ENCODE measurements at places on chromosomes 3 and 15. TPM values are rescaled to one million over a fixed set of nuclear protein-coding genes. Genes with fewer than 3 reads are reported as not detected.

MYEF2 gene
- polyA plus RNA-seq, result 159 TPM

TMEM108 gene
- polyA plus RNA-seq, result 1.6 TPM

LRRIQ4 gene
- polyA plus RNA-seq, result 0.12 TPM

CFAP100 gene
- 1.7 TPM for polyA plus RNA-seq

SLC9A9 gene
- 5.9 TPM for polyA plus RNA-seq

SLC22A14 gene
- polyA plus RNA-seq, result 1.1 TPM

CCDC39 gene
- polyA plus RNA-seq, result 9.8 TPM

MOBP gene
- 0.22 TPM for polyA plus RNA-seq

GNB4 gene
- polyA plus RNA-seq, result 29.2 TPM

SAXO2 gene
- 8.0 TPM for polyA plus RNA-seq

AGBL1 gene
- 0.18 TPM for polyA plus RNA-seq

RLBP1 gene
- polyA plus RNA-seq, result not detected

- DNase-seq, result no peak
Measured at GRCh38 chr15:67977414-67978089, 76.6 kb upstream of the PIAS1 start.

DNA sequence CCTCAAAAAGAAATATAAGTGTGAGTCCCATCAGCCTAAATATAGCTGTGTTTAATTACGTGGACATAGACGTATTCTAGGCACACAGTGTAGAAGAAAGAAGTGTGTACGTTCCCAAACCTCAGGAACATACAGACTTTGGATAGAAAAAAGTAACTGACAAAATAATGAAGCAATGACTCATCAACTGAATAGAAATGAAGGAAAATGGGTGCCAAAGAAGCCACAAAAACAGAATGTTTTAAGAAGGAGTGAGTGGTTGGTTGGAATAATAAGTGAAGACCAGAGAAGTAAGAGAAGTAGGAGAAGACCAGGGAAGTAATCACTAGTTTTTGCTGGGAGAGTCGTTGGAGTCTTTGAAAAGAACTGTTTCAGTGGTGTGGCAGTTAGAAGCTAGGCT, 518.1 kb downstream of the ROBO1 start:
- no peak for DNase-seq

- DNase-seq, result no peak
Measured at GRCh38 chr3:50186096-50186495, 5.3 kb upstream of the GNAT1 start.

GRCh38 chr3:31105438-31106077, 211.1 kb upstream of the GADL1 start:
- no peak for DNase-seq

GRCh38 chr3:58173669-58174398, 36.9 kb downstream of the DNASE1L3 start:
- no peak for DNase-seq

DNA sequence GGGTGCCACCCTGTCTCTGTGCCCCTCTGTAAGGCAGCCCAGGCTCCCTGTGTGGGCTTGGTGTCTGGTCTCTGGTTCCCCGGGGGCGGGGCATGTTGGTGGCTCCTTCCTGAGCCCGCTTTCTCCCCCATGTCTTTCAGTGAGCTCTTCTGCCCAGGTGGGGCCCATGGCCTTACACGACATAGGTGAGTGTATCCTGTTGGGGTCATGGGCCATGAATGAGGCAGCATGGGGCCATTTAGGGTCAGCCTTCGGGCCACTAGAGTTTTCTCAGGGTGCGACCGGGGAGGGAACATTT, 195.1 kb downstream of the UBE3A start:
- no peak for DNase-seq

GRCh38 chr3:114213627-114214541, 23.5 kb downstream of the ZNF80 start:
- DNase-seq, result peak; percentile 46

- DNase-seq, result no peak
Measured at GRCh38 chr15:93034512-93034911, 54.5 kb downstream of the RGMA start.

- no peak for DNase-seq
Measured at GRCh38 chr3:169940470-169941181, 26.0 kb upstream of the SEC62 start.

DNA sequence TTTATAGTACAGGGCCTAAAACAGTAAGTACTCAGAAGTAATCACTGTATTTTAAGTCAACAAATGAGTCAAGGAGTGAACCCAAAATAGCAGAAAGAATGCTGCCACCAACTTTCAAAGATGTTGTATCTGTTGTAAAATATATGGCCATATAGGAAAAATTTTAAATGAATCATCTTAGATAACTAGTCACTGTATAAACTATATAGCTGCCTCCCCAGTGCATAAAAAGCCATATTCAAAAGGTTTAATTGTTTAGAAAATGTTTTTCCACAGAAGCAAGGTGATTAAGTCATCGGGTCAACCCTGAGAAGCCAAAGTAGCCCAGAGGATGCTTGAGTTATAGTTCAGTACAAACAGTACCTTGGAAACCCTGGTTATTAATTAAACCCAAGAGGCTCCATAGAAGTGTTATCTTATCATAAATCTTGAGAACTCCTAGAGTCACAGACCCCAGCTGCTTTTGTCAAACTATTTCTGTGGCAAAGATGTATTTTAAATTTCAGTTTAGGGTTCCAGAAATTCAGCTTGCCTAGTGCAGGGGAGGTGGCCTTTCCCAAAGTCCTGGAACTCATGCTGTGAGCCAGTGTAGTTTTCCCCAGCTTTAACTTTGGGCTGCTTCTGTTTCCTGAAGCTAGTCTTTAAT, 39.2 kb downstream of the MBNL1 start:
- no peak for DNase-seq

DNA sequence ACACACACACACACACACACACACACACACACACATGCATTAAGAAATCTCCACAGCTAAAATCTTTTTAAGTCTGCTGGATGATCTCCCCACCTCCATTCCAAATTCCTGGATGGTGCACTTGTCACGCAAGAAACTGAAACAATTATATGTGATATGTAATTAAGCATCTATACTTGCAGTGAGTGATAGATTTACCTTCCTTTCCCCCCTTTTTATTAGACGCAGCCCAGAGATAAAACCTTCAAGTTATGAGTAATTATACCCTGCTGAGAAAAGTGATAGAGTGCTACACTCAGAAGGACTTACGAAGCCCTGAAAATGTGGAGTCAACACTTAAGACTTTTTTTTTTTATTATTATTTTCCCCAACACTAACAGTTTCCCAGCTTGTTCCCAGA, 255.2 kb downstream of the LSAMP start:
- DNase-seq, result no peak

- no peak for DNase-seq
Measured at GRCh38 chr15:51353976-51354375, 12.5 kb downstream of the GLDN start.

- DNase-seq, result no peak
Measured at GRCh38 chr3:151227266-151227806, 24.3 kb upstream of the GPR171 start.

- DNase-seq, result no peak
Measured at GRCh38 chr3:126434264-126434590, 39.5 kb downstream of the CFAP100 start.

DNA sequence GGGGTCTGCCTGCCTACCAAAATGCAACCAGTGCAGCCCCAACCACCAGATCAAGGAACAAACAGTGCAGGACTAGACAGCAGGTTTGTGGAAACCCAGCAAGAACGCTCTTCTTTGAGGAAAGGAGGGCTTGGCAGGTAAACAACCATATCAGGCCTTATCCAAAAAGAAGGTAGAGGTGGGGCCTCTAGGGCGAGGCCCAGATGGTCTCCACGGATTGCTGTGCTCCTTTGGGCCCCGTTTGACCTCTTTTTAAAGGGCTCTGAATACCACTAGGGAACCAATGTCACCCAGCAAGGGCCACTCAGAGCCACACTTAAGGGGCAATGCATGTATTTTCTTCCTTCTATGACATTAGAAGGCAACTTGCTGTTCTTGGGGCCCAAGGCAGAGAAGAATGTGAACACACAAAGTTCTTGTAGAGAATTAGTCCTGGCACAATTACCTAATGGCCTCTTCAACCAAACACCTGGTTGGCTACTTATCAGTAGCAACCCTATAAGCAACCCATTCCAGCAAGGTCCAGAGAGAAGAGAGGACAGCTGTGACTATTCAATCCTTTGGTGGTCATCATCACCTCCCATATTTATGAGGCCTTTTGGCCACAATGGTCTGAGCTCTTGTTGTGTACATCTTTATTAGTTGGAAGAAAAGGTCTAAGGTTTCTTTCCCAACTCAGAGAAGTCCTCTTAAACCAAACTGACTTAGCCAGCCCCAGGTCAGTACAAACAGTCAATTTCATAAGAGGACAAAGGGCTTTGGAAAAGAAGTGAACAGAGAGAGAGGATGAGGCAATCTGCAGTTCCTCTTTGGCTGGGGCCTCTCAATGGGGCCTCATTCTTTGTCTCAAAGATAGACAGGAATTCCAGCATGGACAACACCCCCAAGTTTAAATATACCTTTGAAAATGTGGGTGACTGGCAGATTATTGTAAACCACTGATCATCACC, 36.0 kb downstream of the FOXP1 start:
- no peak for DNase-seq

DNA sequence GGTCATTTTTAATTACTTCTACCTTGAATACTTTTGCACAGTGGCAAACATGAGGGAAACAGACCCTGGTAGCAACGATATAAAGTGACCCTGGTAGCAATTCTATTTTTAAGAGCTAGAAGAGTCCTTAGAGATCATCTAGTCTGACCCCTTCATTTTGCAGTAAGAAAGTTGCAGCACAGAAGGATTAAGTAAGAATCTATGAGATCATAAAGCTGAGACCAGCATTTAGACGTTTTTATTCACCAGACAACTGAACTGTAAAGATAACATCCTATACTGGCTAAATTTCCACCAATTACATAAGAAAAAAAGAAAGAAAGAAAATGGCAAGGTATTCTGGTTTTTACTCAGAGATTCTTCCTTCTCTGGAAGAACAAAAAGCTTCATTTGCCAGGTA, 49.9 kb downstream of the LRRFIP2 start:
- DNase-seq, result no peak

DNA sequence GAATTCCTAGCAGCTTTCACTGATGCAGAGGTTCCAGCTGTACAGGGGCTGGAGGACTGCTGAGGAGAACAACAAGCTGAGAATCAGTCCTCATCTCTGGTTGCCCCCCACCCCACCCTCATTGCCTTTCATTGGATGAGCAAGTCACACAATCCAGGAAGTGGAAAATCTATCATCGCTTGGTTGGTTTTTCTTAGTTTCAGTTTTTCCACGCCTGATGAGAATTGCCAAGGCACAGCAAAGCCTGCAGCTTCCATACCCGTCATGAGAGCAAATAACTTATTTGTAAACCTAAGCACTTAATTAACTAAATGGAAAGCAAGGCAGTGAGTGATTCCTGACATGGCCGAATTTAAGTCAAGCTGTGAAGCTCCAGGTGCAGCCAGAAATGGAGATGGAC, 21.4 kb upstream of the LIPC start:
- DNase-seq, result peak; percentile 59

- no peak for DNase-seq
Measured at GRCh38 chr3:125481786-125482185, 38.2 kb downstream of the SNX4 start.

- DNase-seq, result no peak
Measured at GRCh38 chr15:99606646-99607045, 40.9 kb downstream of the MEF2A start.

- no peak for DNase-seq
Measured at GRCh38 chr3:58341376-58341775, 8.7 kb downstream of the PXK start.

DNA sequence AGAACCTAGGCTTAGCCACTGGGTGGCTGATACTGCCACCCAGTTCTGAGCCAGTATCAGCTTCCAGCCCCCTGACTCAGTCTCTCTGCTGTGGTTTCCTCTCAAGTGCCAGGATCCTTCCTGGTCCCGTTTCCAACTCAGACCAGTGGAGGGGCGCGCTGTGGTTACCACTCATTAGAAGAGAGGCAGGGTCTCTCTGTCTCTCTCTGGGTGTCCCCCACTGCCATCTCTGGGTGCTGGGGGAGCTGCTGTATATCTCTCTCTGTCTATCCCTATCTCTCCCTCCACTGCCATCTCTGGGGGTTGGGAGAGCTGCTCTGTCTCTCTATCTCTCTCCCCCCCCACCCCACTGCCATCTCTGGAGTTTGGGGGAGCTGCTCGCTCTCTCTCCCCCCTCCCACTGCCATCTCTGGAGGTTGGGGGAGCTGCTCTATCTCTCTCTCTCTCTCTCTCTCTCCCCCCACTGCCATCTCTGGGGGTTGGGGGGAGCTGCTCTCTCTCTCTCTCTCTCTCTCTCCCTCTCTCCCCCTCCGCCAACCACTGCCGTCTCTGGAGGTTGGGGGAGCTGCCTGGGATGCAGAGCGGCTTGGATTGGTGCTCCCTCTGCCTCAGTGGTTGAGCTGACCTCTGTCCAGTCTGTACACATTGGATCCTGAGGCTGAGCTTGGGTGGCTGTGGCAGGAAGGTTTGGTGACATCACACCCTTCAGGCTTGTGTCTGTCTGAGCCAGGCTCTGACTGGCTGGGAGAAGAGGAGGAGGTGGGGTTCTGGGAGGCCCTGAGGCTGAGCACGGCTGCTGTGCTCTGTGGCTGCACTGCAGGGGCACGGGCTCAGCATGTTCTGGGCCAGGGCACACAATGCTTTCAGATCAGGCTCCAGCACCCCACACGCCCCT, 98.9 kb downstream of the APBA2 start:
- peak; percentile 50 for DNase-seq

- DNase-seq, result no peak
Measured at GRCh38 chr3:189629803-189630455, 1.3 kb upstream of the TP63 start.

DNA sequence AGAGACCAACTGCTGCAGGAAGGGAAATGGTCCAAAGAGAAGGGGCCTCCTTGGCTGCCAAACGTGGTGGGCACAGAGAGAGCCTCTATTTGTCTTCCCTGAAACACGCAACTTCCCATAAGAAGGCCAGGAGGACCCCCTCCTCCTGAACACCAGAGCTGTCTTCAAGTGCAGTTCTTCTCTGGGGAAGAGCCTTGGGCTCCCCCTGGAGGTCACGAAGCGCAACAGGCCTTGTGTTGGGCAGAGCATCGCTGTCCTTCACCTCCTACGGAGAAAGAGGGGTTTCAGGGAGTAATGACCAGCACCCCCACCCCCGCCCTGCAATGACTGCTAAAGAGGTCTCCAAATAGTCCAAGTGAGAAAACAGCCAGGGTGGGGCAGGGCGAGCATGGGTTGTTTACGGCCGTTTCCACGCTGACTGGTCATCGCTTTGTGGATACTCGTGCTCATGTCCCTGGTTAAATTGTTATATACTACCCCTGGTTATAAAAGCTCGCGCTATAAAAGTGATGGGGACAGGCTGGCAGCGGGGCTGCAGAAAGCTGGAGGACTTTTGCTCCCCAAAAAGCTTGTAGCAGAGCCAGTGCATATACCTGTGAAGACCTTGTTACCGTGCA, 397.5 kb upstream of the ATP10A start:
- DNase-seq, result peak; percentile 25
